Kidney tubule cell (primary cell): ENCODE measurements at places on chromosomes 7 and 10.
A peak's percentile ranks its signal among the peaks of the same experiment; 100 is the strongest.

DNA sequence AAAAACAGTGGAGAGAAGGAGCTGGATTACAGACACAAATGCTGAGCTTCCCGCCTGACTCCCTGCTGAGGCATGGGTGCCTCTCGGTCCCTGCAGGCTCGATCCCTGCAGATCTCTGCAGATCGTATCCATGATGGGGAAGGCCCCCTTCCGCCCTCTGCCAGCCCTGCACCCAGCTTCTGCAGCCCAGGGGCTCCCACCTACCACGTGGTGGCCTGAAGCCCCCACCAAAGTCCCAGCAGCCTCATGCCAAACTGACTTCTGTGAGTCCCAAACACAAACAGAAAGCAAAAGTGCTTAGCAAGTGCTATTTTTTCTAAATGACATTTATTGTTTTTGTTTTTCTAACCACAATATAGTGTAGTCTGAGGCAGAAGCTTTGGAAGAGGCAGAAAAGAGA, 127.1 kb upstream of the CHST15 start:
- DNase-seq, result no peak

DNA sequence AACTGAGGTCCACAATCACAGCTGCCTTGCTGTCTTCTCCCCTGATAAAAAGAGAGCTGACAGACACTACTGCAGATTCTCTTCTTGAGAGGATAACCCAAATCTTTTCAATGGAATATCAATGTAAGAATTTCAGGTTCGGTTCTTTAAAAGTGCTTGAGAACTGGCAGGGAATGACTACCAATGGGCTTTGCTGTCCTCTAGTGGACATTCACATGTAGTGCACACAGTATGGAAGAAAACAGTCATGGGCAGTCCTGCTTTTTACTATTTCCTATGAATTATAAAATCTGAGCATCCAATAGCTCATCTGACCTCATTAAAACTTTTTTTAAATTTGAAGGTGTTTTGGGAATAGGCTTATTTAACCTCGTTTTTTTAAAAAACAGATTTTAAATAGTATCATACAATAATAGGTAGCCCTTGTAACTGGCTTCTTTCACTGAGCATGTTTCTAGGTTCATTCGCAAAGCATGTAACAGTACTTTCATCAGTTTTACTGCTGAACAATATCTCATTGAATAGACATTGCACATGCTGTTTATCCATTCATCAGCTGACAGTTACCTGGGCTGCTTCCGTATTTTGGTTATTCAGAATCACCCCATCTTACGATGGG, 18.3 kb downstream of the FZD9 start:
- DNase-seq, result peak; percentile 51

DNA sequence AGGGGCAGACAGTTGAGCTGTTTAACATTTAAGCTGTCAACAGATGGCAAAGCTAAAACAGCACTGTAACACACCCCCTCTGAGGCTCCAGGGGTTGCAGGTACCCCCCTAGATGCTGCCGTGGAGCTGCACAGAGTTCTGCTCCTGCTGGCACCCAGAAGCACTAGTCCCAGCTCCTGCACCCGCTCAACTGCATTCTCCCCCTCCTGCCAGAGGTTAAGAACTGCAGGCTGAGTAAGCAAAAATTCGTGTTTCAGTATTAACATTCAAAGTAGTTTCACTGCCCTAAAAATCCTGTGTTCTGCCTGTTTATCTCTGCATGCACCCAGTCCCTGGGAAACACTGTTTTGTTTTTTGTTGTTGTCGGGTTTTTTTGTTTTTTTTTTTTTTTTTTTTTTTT, 790.8 kb upstream of the KCND2 start:
- DNase-seq, result peak; percentile 19

- no peak for DNase-seq
Measured at GRCh38 chr7:135840591-135840990, 92.0 kb upstream of the FAM180A start.

GRCh38 chr7:67619175-67619574, 622.5 kb downstream of the TYW1 start:
- DNase-seq, result no peak
